Stimulated activated CD4-positive, alpha-beta T cell treated with anti-CD3 and anti-CD28 coated beads, Interleukin-1b, Interleukin-23, amount 100 ng/mL, for 24 hours (primary cell): ENCODE measurements at places on chromosomes 16 and 17.
A peak's percentile ranks its signal among the peaks of the same experiment; 100 is the strongest.

GRCh38 chr17:63702721-63703015 is 2.7 kb upstream of the LIMD2 start:
- no peak for DNase-seq

GRCh38 chr17:79420318-79421243 is 190.3 kb downstream of the RBFOX3 start:
- DNase-seq: peak; percentile 14

- no peak for DNase-seq
These were observed 1.0 kb upstream of the IGF2BP1 start for GRCh38 chr17:48995974-48996721.

DNA sequence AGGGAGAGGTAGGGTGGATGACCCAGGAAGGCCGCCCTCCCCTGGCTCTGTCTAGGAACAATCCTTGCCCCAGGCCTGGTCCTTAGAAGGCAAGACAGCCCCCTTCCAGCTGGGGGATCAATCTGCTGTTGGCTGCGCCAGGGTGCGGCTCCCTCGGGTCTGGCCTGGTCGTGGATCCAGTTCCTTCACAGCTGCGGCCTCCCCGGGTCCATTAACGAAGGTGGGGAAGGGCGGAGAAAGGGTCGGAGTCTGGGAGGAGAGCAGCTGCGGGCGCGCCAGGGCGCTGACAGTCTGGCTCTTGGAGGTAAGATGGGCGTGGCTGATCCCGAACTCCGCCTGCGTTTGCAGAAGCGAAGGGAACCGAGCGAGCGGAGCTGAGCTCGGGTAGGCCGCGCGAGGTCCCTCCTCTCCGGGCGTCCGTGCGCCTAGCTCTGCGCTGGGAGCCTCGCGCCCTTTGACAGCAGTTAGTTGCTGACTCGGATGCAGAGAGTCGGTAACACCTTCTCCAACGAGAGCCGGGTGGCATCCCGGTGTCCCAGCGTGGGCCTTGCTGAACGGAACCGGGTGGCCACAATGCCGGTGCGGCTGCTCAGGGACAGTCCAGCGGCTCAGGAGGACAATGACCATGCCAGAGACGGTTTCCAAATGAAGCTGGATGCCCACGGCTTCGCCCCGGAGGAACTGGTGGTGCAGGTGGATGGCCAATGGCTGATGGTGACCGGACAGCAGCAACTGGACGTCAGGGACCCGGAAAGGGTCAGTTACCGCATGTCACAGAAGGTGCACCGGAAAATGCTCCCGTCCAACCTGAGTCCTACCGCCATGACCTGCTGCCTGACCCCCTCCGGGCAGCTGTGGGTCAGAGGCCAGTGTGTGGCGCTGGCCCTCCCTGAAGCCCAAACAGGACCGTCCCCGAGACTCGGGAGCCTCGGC is at the start of gene HSPB9:
Gene HSPB9 (plus strand): TSS at position 434 of the 933 bp plus-strand sequence. CDS start 47 bp downstream, at position 481.
- DNase-seq: no peak

- DNase-seq: no peak
These were observed 136.2 kb upstream of the SALL1 start for GRCh38 chr16:51287121-51287755.

- no peak for DNase-seq
These were observed 15.7 kb upstream of the CCL1 start for GRCh38 chr17:34378664-34379101.

DNA sequence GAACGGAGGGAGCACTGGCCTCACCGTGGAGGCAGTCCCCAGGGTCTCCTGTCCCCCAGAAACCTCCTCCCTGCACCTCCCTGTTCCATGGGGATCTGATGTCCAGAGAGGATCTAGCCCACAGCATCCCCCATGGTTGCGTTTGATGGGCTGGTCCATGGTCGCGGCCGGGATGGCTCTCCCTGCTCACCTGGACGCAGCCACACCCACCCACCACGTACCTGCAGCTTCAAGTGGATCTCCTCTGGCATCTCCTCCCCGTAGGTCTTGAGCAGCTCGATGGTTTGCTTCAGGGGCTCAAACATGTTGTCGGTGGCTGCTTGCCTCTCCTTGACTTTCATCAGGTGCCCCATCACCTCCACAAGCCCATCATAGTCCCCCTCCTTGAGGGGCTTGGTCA is 47.9 kb downstream of the DNAH17 start:
- no peak for DNase-seq

- DNase-seq: no peak
These were observed 759.0 kb upstream of the SOX9 start for GRCh38 chr17:71361656-71362450.

- DNase-seq: peak; percentile 20
These were observed 114.8 kb upstream of the NOL11 start for GRCh38 chr17:67602974-67603373.

DNA sequence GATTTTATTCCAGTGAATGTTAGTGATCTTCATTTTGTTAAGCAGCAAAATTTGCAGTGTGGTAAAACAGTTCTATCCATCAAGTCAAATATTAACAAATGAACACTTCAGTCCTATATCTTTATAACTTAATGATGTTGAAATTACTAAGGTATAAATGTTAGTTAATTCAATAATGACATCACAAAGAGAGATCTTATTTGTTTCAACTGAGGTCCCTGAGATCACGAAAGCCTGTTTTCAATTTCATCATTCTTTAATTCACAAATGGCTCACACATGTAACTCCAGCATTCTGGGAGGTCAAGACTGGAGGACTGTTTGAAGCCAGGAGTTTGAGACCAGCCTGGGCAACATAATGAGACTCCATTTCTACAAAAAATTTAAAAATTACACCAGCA is 13.9 kb downstream of the SMURF2 start:
- no peak for DNase-seq

DNA sequence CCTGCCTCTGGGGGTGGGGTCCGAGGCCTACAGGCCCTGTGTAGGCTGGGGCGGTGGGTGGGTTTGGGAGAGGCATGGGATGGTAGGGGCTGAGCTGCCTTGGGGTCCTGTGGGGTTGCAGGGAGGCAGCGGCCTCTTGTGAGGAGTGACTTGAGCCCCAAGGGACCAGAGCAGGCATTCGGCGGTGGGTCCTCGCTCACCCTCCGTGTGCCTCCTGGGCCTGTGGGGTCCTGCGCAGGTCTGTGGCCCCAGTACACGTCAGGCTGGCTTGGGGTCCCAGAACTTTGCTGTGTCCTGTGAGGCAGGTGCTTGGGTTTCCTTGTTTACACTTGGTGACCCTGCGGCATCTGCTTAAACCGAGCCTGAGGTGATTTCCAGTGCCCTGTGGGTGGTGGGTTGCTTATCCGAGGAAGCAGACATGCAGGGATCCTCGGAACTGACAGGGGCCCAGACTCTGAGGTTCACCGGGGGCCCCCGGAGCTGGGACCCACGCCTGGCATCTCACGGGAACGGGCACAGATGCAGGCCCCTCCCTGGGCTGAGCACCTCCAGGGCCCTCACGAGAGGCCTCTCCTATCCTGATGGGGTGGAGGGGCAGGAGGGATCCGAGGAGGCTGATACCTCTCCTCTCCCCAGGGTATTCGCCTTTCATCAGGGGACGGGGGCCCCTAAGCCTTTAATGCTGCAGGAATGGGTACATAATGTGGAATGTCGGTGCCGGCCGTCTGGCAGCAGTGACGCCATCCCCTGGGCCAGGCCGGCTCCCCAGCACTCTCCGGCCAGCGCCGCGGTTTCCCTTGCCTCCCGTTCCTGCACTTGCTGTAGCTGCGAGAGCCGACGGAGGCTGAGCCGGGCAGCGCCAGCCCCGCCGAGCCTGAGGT is 7.7 kb downstream of the METRNL start:
- DNase-seq: no peak

- no peak for DNase-seq
These were observed 15.3 kb downstream of the ENGASE start for GRCh38 chr17:79089720-79090442.

DNA sequence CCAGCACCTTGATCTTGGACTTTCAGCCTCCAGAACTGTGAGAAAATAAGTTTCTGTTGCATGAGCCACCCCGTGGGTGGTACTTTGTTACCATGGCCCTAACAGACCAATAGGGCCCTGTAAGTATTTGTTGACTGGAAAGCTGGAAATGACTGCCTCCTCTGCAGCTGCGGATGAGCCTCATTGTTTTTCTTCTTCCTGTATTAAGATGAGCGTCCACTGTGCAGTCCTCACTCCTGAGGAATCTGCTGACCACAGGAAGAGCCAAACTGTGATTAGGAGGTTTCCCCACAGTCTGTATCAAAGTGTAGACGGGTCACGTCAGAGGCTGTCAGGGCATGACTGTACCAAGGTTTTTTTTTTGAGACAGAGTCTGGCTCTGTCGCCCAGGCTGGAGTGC is 12.2 kb upstream of the AKTIP start:
- no peak for DNase-seq

- no peak for DNase-seq
These were observed 61.3 kb upstream of the KIFC3 start for GRCh38 chr16:57863434-57864160.

DNA sequence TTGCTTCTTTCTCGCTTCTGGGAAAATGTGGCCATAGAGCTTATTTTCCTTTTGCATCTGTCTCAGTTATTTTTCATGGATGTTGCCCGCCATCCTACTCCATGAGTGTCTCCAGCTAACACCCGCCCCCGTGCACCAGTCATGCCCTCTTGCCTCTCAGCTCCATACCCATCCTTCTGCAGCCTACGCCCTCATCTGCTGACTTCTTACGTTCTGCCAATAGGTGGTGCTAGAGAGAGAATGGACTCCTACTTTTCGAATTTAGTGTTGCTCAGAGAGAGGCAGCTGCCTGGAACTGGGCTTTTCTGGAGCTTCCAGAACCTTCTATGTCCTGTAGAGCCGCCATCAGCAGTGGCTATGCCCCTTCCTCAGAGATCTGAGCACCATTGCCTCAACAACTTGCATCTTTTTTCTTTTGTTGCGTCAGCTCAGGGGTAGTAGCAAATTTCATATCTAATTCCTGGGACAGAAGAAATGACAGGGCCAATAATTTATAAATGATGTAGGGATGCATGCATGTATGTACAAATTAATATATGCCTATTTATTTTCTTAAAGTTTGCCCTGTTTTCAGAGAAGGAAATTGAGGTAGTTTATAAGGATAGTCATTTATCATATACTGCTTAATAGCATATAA is 119.7 kb upstream of the MYOCD start:
- DNase-seq: no peak

DNA sequence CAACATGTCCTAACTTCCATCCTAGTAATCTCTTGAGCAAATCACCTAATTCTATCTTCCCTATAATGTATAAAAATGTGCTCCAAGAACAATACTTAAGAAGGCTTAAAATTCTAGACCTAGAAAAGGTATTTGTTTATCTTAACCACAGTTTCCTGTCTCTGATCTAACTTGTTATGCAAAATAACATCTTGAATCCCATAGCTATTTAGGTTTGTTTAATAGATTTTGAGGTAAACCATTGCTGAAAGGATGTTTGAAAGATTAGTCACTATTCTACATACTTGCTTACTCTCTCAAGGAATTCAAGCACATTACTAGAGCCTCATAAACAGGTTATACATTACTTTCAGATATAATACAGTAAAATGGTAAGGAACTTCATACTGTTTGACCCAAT is 13.0 kb downstream of the CA10 start:
- DNase-seq: no peak

- no peak for DNase-seq
These were observed 32.2 kb downstream of the HSD17B2 start for GRCh38 chr16:82067042-82067803.

DNA sequence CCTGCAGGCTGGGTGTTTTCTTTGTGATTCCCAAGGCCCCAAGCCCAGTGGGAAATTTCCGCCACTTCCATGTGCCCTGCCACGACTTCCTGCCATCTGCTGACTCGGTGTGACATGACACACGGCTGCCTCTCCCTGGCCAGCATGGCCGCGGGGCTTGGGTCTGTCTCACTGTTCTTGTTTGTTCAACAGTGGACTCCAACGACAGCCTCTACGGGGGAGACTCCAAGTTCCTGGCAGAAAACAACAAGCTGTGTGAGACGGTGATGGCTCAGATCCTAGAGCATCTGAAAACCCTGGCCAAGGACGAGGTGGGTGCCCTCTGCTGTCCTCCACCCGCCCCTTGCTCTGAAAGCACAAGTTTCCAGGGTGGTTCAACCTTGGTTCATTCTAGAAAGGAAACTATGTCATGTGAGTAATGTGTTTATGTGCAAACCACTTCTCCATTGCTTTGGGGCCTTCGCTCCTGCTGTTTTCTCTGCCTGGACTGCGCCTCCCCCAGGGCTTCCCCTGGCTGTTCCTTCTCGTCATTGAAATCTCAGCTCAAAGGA is 26.8 kb downstream of the KNOP1 start:
- no peak for DNase-seq

DNA sequence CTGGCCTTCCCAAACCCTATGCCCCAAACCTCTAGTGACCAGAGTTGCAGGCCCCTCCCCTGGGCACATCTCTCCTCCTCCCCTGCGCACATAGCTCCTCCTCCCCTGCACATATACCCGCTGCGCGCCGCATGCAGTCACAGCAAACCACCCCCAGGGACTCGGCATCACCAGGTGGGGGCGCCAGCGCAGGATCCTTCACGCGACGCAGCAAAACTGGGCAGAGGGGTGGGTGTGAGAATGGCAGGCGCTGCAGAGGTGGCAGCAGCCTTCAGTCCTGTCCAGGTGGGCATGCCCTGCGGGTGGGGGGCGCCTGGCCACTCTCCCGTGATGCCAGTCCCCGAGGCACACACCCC is 5.6 kb downstream of the CORO6 start:
- peak; percentile 92 for DNase-seq

DNA sequence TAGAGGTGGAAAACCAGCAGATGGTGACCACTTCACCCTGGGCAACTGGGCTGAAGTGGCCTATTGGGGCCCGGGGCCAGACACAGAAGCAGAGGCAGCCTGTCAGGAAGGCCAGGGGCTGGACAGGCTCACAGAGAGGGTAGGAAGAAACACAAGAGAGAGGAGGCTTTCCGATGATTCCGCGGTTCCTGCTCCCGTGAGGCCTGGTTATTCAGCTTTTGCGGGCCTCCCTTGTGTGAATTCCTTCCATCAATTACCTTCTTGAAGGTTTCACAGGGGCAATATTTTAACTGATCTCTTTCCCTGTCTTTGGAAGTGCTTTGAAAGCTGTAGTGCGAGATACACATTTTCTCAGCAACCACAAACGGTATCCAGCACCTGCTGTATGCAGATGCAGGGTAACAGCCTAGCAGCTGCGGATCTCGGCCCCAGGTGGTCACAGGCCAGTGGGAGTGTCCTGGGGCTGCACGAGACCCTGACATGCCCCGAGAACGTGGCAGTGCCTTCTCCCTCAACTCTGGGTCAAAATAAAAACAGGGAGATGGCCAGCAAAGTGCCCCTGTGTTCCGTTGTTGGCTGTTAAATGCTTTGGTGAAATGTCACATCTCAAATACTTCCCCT is 11.6 kb upstream of the CMIP start:
- no peak for DNase-seq

GRCh38 chr17:259341-259976 is 78.0 kb upstream of the DOC2B start:
- no peak for DNase-seq
